CD8-positive, alpha-beta memory T cell (primary cell): ENCODE measurements at places on chromosomes 7 and 10. TPM values are rescaled to one million over a fixed set of nuclear protein-coding genes. Genes with fewer than 3 reads are reported as not detected.

Gene LRRC4
- total RNA-seq, result 0.51 TPM

Gene CRYGN
- total RNA-seq, result not detected

DNA sequence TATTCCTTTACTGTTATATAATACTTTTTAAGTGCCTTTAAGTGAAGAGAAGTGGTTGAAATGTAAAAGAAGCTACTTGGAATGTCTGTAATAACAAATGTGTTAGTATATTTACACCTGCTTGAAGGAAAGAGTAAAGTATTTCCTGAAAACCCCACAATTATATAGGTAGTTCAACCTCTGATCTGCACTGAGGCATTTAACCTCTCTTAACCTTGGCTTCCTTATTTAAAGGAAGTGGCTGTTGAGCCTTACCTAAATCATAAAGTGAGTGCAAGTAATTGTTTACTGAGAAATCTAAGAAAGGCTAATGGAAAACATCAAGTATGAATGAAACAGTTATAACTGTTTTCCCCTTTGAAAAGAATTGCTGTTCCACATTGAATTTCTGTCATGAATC is 294.5 kb downstream of the ADK start:
- H3K4me1 ChIP-seq, result no peaks in the 10 kb centered on the region
- DNase-seq, result peak; percentile 2
- no peak overlapping the region for H3K4me3 ChIP-seq
- H3K27me3 ChIP-seq, result no peaks in the 10 kb centered on the region

DNA sequence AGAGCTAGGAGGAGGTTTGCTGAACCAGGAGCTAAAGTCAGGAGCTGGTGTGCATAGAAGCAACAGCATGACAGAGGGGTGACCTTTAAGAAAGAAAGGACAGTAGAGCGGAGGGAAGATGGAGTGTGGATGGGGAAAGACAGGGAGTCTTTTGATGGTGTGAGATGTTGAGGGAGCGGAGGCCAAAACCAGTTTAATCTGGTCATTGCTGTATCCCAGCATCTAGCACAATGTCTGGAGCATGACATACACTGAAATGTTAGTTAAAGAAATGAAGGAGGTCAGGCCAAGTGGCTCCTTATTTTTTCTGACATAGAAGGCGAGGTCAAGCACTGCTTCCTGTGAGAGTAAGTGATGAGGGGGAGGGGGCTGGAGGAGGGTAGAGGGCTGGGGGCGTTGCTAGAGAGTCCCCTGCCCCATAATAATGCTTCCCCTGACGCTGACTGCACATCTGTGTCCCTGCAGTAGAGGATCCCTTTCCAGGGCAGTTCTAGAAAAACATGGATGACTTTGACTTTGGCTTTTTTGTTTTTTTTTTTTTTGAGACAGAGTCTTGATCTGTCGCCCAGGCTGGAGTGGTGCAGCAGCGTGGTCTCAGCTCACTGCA is 70.2 kb downstream of the ZNF467 start:
- H3K36me3 ChIP-seq, result no peaks in the 10 kb centered on the region
- no peak overlapping the region for H3K4me3 ChIP-seq
- no peak for DNase-seq

GRCh38 chr10:28841625-28842024 is 164.3 kb downstream of the BAMBI start:
- no peaks in the 10 kb centered on the region for H3K36me3 ChIP-seq
- no peak overlapping the region for H3K27ac ChIP-seq
- no peaks in the 10 kb centered on the region for H3K27me3 ChIP-seq
- no peaks in the 10 kb centered on the region for H3K4me1 ChIP-seq
- DNase-seq, result no peak

- H3K27me3 ChIP-seq, result no peaks in the 10 kb centered on the region
- H3K27ac ChIP-seq, result no peak overlapping the region
- H3K36me3 ChIP-seq, result no peaks in the 10 kb centered on the region
- no peak for DNase-seq
Measured at GRCh38 chr7:32032211-32032610, 38.0 kb downstream of the PDE1C start.

DNA sequence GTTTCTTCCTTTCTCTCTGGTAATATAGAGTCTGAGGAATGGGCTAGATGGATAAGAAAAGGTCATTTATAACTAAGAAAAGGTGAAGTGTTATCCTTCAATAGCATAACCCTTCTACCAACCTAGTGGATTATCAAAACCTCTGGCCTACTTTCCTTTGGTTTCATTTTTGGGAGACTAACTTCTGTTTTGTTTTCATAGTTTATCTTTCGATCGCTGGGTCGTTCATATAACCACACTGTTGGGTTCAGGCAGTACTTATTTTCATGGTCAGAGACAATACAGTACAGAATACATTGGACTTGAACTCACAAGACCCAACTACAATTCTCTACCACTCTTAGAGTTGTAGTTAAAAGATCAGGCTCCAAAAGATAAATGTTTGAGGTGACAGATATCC is 86.5 kb downstream of the UBE2H start:
- peaks cover 27% of the 10 kb centered on the region for H3K4me1 ChIP-seq
- no peaks in the 10 kb centered on the region for H3K27me3 ChIP-seq
- no peak for DNase-seq
- H3K27ac ChIP-seq, result peak overlapping the region; percentile 38
- H3K4me3 ChIP-seq, result no peak overlapping the region
